ENCODE measurements at places on chromosomes 12 and 14. TPM values are rescaled to one million over a fixed set of nuclear protein-coding genes. Genes with fewer than 3 reads are reported as not detected.

The DUSP6 gene
- total RNA-seq: 13.8 TPM

The TAS2R43 gene
- total RNA-seq: 0.33 TPM

The CNTN1 gene
- total RNA-seq: 3.0 TPM

The CYP27B1 gene
- 0.15 TPM for total RNA-seq

The CPNE6 gene
- total RNA-seq: not detected

Data from smooth muscle cell of trachea (primary cell).